ENCODE measurements at places on chromosomes 1 and 21.

GRCh38 chr21:21019681-21020080 lies 21.5 kb downstream of the NCAM2 start:
- DNase-seq = no peak

DNA sequence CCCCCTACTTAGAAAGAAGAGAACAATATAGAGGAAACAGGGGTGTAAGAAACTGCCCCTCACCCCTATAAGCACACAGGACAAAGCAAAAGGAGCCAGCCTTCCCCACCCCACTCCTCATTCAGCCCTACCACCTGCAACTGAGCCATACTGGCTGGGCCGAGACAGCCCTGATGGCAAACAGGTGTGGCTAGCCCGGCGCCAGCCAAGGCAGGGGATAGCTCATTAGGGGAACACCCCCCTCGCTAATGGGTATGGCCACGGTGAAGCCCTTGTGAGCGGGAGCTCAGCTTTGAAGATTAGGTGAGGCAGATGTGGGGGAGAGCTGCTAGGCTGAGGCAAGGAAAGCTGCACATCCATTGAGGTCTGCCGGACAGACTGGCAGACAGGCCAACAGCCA lies 65.5 kb downstream of the ERI3 start:
- DNase-seq = no peak

GRCh38 chr1:31694069-31694963 lies 9.5 kb downstream of the COL16A1 start:
- no peak for DNase-seq

- DNase-seq = no peak
These were observed 121.9 kb downstream of the LRRC40 start for GRCh38 chr1:70083519-70083918.

GRCh38 chr1:222462601-222463000 lies 85.3 kb downstream of the HHIPL2 start:
- no peak for DNase-seq

DNA sequence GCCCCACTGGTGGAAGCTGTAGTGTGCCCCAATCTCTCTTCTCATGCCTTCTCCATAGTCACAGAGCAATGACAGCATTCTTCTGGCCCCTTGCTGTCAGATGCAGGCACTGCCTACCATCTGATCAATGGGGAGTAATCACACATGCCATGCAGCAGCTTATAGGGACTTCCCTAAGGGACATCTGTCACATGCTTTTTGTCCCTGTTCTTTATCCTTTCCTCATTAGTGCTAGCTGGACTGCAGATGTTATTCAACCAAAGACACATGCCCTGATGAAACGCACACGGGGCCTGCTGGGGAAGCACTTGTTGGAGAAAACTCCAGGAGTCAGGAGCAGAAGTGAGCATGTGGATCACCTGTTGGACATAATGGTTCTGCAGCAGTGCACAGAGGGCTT lies 108.7 kb downstream of the KCNJ15 start:
- DNase-seq = no peak

DNA sequence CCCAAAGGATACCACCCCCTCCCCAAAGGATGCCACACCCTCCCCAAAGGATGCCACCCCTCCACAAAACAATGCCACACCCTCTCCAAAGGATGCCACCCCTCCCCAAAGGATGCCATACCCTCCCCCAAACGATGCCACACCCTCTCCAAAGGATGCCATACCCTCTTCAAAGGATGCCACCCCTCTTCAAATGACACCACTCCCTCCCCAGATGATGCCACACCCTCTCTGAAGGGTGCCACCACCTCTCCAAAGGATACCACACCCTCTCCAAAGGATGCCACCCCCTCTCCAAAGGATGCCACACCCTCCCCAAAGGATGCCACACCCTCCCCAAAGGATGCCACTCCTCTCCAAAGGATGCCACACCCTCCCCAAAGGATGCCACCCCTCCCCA lies 21.6 kb upstream of the TRIM17 start:
- DNase-seq = no peak

DNA sequence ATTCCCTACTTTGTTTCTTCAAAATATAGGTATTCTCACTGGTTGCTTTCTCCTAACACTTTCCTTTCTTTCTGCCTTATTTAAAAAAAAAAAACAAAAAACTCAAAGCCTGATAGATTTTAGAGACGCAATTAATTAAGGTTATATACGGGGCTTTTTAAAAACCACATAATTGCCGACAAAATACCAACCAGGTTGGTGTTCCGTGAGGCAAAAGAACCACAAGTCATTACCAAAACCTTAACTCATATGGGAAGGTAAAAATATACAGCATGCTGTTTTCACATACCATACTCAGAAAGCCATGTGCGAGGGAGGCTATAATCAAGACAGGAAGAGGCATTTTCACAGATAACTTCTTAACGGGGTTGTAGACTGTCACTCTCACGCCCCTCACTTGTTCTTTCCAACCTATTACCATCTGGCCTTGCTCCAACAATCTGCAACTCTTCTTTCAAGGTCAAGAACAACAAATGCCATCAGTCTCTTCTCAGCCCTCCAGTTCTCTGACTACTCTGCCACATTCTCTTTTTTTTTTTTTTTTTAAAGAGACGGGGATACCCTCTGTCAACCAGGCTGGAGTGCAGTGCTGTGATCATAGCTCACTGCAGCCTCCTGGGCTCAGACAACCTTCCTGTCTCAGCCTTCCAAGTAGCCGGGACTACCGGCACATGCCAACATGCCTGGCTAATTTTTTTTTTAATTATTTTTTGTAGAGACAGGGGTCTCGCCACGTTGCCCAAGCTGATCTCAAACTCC lies 102.6 kb downstream of the APP start:
- no peak for DNase-seq

DNA sequence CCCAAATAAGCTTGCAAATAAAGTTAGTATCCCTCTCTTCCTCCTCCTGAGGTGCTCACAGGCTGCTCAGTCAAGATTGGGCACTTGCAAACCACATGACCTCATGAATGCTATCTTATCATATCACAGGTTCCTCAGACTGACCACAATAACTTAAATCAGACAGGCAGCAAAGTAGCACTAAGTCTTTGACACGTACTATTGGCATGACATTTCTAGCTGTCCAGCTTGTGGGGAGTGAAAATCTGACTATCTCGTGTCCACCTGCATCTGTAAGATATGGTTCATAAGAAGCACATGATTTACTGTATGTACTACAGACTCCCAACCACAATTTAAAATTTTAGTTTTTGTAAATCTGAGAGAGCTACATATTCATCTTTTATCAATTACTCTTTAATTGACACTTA lies 58.0 kb upstream of the GFI1 start:
- no peak for DNase-seq

GRCh38 chr1:53288002-53288789 lies 39.7 kb downstream of the LRP8 start:
- DNase-seq = no peak

DNA sequence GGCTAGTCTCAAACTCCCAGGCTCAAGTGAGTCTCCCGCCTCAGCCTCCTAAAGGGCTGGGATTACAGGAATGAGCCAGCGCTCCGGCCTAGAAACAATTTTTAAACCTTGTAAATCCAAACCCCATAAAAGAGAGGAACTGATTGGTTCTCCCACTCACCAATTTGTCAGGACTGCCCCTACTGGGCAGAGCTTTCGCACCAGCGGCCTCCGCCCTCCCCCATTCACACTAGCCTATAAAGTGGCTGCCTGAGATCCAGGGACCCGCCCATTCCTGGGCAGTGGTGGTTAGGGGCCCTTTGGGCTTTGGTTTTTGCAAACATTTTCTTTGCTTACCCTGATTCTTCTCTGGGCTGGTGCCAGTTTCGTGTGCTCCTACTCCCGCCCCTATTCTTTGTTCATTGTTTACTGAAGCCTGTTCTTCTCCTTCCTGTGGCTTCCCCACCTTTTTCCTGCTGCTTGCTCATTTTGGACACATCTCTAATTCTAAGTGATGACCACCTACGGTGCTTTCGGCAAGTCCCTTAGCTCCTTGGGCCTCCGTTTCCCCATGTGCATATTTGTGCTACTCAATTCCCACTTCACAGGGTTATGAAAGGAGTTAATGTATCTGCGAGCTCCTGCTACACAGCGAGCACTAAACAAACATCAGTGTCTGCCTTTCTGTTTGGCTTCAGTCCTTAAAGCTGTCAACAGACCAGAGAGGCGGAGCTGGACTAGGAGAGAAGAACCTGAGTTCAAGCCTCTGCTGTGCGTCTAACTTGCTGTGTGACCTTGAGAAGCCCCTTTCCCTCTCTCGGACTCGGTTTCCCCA lies 39.8 kb upstream of the CLIC4 start:
- DNase-seq = no peak

DNA sequence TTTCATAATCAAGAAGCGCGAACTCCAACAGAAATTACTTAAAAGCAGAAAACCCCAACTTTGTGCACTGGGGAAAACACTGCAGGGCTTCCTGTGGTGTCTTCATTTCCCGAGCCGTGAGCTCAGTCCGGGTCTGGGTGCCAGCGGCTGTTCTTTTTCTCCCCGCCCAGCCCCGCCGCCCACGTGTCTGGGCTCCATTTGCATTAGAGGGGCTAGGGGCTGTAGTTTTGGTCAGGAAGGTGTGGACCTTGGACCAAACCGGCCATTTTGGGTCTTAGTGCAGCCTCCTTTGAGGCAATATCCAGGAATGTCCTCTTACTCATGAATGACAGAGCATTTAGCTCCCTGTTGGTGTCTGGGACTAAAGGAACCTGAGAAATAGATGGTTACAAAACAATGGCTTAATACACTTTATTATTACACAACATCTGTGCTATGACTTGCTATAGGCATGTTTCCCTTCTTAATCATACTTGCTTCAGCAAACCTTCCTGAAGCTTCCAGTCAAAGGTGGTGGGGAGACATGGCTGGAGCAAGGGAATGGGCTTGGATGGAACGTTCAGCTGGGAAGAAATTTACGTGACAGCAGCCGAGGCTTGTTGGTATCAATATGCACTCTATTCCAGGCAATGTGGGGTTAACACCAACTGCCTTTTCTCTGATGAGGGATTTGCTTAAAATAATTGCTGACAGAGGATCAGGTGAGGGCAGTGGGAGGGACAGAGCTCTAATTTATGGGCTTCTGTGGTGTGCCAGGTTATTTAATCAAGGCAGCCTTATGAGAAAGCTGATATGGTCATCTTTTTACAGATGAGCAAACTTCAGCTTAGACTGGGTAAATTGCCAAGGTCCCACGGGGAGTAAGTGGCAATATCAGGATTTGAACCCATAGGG lies 1.1 kb downstream of the AGTRAP start:
- no peak for DNase-seq

- no peak for DNase-seq
These were observed 1.6 kb downstream of the CLIC6 start for GRCh38 chr21:34670220-34670961.

GRCh38 chr21:15298306-15298705 lies 233.5 kb upstream of the NRIP1 start:
- DNase-seq = no peak

DNA sequence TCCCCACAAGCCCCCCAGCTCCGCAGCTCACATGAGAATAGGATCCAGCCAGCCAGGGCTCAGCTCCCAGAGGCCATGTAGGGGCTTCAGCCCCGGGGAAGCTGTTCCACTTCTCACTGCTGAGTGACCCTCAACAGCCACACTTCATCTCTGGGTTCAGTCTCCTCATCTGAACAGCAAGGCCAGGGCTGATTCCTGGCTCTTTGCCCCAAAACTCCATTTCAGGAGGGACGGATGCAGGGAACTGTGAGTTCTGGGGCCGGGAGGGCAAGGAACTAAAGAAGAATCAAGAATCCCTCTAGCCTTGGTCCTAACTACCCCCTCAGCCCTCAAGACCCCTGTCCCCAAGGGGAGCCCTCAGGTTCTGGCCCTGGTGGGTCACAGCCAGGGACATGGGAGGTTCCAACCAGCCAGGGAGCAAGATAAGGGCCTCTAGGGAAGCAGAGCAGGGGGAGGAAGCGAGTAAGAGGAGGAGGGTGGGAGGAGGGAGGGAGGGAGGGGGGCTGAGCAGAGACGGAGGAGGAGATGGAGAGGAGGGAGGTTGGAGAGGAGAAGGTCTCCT lies 13.1 kb downstream of the SDC3 start:
- no peak for DNase-seq

- DNase-seq = no peak
These were observed 3.1 kb downstream of the CCDC190 start for GRCh38 chr1:162857850-162858249.

GRCh38 chr21:15204140-15204969 lies 139.6 kb upstream of the NRIP1 start:
- no peak for DNase-seq

- DNase-seq = no peak
These were observed 94.1 kb upstream of the CASZ1 start for GRCh38 chr1:10890491-10891071.

All from stimulated activated CD8-positive, alpha-beta memory T cell treated with anti-CD3 and anti-CD28 coated beads, Interleukin-15, amount 100 ng/mL, for 24 hours (primary cell).